ENCODE measurements at places on chromosomes 7 and 10. TPM values are rescaled to one million over a fixed set of nuclear protein-coding genes. Genes with fewer than 3 reads are reported as not detected.

Gene DDC
- total RNA-seq = not detected

Gene OR2A12
- not detected for total RNA-seq

Gene IFIT2
- 8.1 TPM for total RNA-seq

Gene EGR2
- total RNA-seq = under 0.01 TPM

Gene LCOR
- total RNA-seq = 11.3 TPM

Gene FGFBP3
- total RNA-seq = 0.40 TPM

Data from lung microvascular endothelial cell (primary cell).